ENCODE measurements at places on chromosomes 5 and 9. TPM values are rescaled to one million over a fixed set of nuclear protein-coding genes. Genes with fewer than 3 reads are reported as not detected.

The FAM221B gene
- 0.32 TPM for total RNA-seq

The TUSC1 gene
- 11.6 TPM for total RNA-seq

The TLX3 gene
- total RNA-seq, result not detected

The GFPT2 gene
- 13.4 TPM for total RNA-seq

The CD180 gene
- 4.9 TPM for total RNA-seq

The SLCO4C1 gene
- total RNA-seq, result 29.5 TPM

The PTAR1 gene
- 46.4 TPM for total RNA-seq

The C5orf58 gene
- not detected for total RNA-seq

The ACER2 gene
- 5.9 TPM for total RNA-seq

The PCDHGA7 gene
- 1.9 TPM for total RNA-seq

The CCDC180 gene
- total RNA-seq, result 11.3 TPM

The SPOUT1 gene
- 32.1 TPM for total RNA-seq

The GARNL3 gene
- total RNA-seq, result 7.8 TPM

The SCGB3A1 gene
- 1,318 TPM for total RNA-seq

The COL5A1 gene
- total RNA-seq, result 29.0 TPM

The GPR151 gene
- not detected for total RNA-seq

The COMMD10 gene
- 33.8 TPM for total RNA-seq

The TMEM174 gene
- total RNA-seq, result not detected

The CXCL14 gene
- total RNA-seq, result 42.4 TPM

The SPATA31D4 gene
- total RNA-seq, result not detected

The STOML2 gene
- total RNA-seq, result 59.0 TPM

The IFNK gene
- total RNA-seq, result not detected

The PDE8B gene
- 5.3 TPM for total RNA-seq
